ENCODE measurements at places on chromosomes 3 and 15. TPM values are rescaled to one million over a fixed set of nuclear protein-coding genes. Genes with fewer than 3 reads are reported as not detected.

- DNase-seq: no peak
Observed at GRCh38 chr15:31486506-31486905, 159.9 kb downstream of the KLF13 start.

DNA sequence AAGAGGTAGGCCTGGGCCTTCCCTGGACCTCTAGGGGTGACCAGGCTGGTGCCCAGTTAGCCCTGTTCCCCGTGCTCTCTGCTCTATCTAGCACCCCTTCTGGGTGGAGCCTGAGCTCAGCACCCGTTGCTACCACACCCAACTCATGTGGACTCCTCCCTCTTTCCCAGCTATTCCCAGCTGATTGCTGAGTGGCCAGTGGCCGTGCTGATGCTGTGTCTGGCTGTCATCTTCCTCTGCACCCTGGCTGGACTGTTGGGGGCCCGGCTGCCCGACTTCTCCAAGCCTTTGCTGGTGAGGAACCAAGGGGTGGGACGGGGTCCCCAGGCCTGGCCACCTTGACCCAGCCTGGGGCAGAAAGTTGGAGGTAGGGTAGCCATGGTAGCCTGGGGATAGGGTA, 6.2 kb downstream of the DISP2 start:
- DNase-seq: no peak

- no peak for DNase-seq
Observed at GRCh38 chr3:129587566-129588210, 18.8 kb downstream of the PLXND1 start.

Gene SLC26A6
- 14.8 TPM for total RNA-seq

DNA sequence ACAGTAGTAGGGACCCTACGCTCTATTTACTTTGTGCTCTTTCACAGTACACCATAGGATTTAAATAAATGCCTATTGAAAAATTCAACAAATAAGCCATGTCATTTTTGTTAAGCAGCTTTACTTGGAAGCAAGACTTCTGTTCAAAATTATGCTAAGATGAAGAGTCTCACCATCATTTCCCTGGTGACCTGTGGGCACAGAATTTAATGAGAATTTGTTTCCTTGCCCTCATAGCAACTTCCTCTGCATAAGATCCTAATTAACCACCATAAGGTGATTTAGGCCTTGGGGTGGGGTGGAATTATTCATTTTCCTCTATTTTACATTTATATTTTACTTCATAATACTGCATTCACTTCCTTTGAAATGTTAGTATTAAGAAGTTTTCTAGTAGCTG, 70.5 kb downstream of the CHL1 start:
- no peak for DNase-seq

Gene CADM2
- not detected for total RNA-seq

DNA sequence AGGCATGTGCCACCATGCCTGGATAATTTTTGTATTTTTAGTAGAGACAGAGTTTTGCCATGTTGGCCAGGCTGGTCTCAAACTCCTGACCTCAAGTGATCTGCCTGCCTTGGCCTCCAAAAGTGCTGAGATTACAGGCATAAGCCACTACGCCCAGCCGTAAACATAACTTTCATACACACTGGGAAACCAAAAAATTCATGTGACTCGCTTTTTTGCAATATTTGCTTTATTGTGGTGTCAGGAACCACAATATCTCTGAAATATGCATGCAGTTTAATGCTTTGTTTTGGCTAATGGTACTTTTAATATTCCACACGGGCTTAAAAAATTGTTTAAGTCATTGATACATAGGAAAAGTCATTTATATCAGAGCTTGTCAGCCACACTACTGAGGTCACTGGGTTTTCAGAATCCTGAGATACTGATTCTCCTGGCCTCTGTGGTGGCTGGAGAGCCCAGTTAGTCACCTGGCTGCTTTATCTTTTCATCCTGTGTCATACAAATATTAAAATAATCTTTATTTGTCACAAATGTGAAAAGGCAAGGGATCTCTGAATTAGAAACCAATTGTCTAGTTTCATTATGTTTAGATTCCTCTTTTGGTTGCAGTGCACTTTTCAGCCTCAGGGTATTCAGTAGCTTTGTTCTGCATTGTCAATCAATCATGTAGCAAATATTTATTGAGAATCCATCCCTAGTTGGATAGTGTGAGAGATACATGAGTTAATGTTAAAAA, 10.0 kb downstream of the TMEM62 start:
- no peak for DNase-seq

GRCh38 chr3:134365766-134366065, 8.5 kb downstream of the AMOTL2 start:
- DNase-seq: no peak

- DNase-seq: no peak
Observed at GRCh38 chr3:197545571-197545970, 10.2 kb downstream of the BDH1 start.

DNA sequence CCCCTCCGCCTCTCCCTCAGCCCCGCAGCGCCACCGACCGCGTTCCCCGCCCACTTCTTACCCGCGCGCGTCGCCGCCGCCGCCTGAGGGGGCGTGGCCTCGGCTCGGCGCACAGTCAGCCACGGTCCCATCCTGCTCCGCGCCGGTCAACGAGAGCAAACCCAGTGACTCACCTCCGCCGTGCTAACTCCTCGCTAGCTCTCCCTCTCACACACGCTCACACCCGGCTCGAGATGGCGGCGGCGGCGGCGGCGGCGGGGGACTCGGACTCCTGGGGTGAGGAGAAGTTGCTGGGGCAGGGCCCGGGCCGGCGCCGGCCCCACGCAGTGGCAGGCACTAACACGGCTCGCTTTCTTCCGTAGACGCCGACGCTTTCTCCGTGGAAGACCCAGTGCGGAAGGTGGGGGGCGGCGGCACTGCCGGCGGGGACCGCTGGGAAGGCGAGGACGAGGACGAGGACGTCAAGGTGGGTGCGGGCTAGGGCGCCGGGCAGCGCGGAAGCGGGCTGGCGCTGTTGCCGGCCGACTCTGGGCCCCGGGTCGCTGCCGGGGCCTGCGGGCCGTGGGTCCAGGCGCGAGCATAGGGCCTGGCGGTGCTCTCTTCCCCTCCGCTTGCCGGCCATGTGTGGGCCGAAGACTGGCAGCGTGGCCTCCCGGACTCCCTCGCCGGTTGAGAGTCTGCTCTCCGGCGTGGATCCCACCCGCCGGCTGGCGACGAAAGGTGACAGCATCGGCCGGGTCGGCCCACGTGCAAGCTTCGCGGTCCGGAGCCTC, at the start of gene EIF3J:
Gene EIF3J, plus strand, starts transcription at position 186 of the 773 bp plus-strand sequence. Its CDS starts 48 bp downstream, at position 234.
- peak; percentile 93 for DNase-seq

GRCh38 chr15:40894681-40895448, 615 bp downstream of the VPS18 start:
- peak; percentile 62 for DNase-seq

Data from Caki2 (cell line).